ENCODE measurements at places on chromosomes 5 and 9. TPM values are rescaled to one million over a fixed set of nuclear protein-coding genes. Genes with fewer than 3 reads are reported as not detected.

DNA sequence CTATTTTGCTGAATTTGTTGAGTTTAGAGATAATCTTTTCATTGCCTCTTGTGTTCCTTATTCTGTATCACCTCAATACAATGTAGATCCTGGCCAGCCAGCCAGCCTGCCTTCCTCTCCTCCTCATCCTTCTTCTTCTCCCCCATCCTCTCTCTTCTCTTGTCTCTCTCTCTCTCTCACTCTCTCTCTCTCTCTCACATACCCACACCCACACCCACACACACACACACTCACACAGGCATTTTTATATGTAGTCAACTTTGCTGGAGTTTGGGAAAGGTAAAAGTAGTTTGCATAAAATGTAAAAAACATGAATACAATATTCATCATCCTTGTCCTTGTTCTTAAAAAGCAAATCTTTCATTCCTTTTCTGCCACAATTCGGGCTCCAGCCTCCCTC lies 60.5 kb downstream of the ZFAND5 start:
- no peaks in the 10 kb centered on the region for H3K4me1 ChIP-seq
- no peaks in the 10 kb centered on the region for H3K36me3 ChIP-seq
- H3K27me3 ChIP-seq = no peaks in the 10 kb centered on the region

- peak; percentile 56 for DNase-seq
- peak overlapping the region; percentile 35 for H3K4me3 ChIP-seq
- peak overlapping the region; percentile 87 for H3K27ac ChIP-seq
- peaks cover 63% of the 10 kb centered on the region for H3K4me1 ChIP-seq
- no peaks in the 10 kb centered on the region for H3K36me3 ChIP-seq
Observed at GRCh38 chr9:112037281-112038016, 137.6 kb downstream of the SUSD1 start.

- H3K27ac ChIP-seq = no peak overlapping the region
- peak; percentile 69 for DNase-seq
- H3K4me3 ChIP-seq = no peak overlapping the region
- no peaks in the 10 kb centered on the region for H3K27me3 ChIP-seq
Observed at GRCh38 chr5:181088289-181088688, 42.7 kb downstream of the OR2V1 start.

- DNase-seq = peak; percentile 83
- H3K27me3 ChIP-seq = no peaks in the 10 kb centered on the region
- H3K36me3 ChIP-seq = no peaks in the 10 kb centered on the region
- peaks cover 26% of the 10 kb centered on the region for H3K4me1 ChIP-seq
Observed at GRCh38 chr9:33813712-33814641, 3.0 kb upstream of the UBE2R2 start.

- DNase-seq = no peak
- no peak overlapping the region for H3K4me3 ChIP-seq
- no peaks in the 10 kb centered on the region for H3K36me3 ChIP-seq
- H3K4me1 ChIP-seq = no peaks in the 10 kb centered on the region
Observed at GRCh38 chr5:148033134-148033533, 30.6 kb upstream of the SPINK5 start.

DNA sequence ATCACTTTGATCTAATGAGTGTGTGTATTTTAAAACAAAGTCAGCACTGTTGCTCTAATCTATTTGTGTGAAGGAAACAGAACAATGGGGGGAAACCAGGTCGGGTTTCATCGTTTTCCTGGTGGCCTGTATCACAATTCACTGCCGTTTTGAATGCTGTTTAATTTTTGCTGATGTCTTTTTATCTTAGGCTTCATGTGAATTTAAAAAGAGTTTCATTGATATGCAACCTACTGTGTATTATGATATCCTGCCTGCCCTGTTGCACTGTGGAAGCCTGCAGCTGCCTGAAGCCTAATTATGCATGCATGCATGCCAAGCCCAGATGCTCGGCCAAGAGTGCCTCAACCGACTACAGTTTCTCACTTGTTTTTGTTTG lies 307.5 kb downstream of the ZNF608 start:
- no peaks in the 10 kb centered on the region for H3K36me3 ChIP-seq
- H3K4me1 ChIP-seq = 0 out of 2 replicates have a peak, but pooled peaks cover 3% of the 10 kb centered on the region
- DNase-seq = no peak
- H3K4me3 ChIP-seq = no peak overlapping the region

DNA sequence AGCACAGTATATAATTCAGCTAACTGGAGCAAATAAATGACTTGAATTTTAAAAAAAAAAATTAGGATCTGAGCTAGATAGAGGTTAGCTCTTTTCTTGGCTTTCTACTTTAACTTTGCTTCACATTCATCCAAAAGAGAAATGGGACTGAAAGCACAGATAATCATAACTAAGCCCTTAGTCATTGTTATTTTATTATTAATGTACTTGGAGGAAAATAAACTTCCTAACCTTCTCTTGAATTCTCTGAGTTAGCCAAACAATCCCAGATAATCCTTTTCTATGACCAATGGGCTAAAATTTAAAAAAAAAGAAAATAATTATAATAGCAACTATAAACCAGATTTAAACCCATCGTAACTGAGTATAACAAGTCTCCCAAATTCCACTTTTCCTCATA lies 57.6 kb upstream of the RASA1 start:
- no peak overlapping the region for H3K4me3 ChIP-seq
- H3K27ac ChIP-seq = no peak overlapping the region
- DNase-seq = no peak
- H3K4me1 ChIP-seq = no peaks in the 10 kb centered on the region
- no peaks in the 10 kb centered on the region for H3K27me3 ChIP-seq
- no peaks in the 10 kb centered on the region for H3K36me3 ChIP-seq

DNA sequence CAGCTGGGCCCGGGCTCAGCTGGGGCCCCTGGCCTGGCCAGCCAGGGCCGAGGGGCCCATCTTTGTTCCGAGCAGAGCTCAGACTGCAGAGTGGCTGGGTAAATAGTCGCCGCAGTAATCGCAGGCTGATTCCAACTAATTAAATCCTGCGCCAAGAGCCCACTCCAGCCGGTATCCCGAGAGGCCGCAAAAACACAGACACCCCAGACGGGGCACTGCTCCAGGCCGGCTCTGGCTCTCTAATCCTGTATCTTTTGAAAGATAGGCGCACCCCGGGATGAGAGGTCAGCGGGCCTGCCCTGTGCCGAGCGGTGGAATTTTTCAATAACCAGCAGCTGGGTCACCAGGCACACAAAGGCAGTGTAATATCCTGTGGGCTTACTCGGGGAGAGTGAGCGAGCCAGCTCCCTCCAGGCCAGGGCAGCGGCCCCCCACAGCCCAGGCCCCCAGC lies 57.7 kb downstream of the LMX1B start:
- H3K36me3 ChIP-seq = no peaks in the 10 kb centered on the region
- DNase-seq = no peak
- no peaks in the 10 kb centered on the region for H3K27me3 ChIP-seq
- H3K4me1 ChIP-seq = peaks cover 2% of the 10 kb centered on the region
- no peak overlapping the region for H3K27ac ChIP-seq

GRCh38 chr5:13508559-13508958 lies 435.9 kb downstream of the DNAH5 start:
- no peaks in the 10 kb centered on the region for H3K27me3 ChIP-seq
- no peak for DNase-seq
- no peak overlapping the region for H3K27ac ChIP-seq
- H3K36me3 ChIP-seq = no peaks in the 10 kb centered on the region
- H3K4me1 ChIP-seq = no peaks in the 10 kb centered on the region

GRCh38 chr5:96941140-96941539 lies 5.3 kb downstream of the LNPEP start:
- H3K4me3 ChIP-seq = no peak overlapping the region
- no peak for DNase-seq
- no peaks in the 10 kb centered on the region for H3K27me3 ChIP-seq
- H3K4me1 ChIP-seq = peaks cover 44% of the 10 kb centered on the region
- peaks cover 13% of the 10 kb centered on the region for H3K36me3 ChIP-seq
- H3K27ac ChIP-seq = no peak overlapping the region

- H3K4me1 ChIP-seq = peaks cover 5% of the 10 kb centered on the region
- H3K4me3 ChIP-seq = no peak overlapping the region
- no peaks in the 10 kb centered on the region for H3K27me3 ChIP-seq
- no peak for DNase-seq
- no peak overlapping the region for H3K27ac ChIP-seq
Observed at GRCh38 chr5:178281331-178281730, 48.7 kb upstream of the PHYKPL start.

DNA sequence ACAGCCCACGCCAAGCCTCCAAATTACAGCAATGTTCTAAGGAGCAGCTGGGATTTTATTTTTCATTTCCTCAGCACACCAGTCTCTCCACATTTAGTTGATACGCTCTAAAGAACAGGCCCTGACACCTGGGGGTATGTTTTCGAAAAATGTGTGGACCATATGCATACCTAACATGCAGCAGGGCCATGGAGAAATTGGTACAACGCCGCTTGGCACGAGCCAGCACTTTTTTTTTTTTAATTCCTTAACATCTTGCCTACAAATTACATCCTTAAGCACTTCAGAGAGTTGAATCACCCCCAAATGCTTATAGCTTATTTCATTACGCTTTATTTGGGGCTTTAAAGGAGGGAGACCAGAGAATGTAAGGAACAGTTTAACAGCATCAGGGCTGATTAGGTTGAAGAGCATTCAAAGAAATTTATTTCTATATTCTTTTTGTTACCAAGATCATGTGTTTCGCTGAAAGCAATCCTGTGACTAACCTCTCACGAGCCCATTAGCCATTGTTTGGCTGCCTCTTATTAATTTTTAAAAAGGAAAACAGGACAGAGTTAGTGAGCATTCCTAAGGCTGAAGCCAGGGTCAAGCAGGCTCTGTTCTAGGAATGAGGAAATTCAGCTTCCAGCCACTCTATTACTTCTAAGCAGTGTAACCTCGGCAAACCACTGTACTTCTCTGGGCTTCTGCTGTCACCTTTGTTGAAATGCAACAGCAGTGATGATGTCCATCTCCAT lies 173.8 kb downstream of the ACTL7B start:
- H3K27me3 ChIP-seq = no peaks in the 10 kb centered on the region
- no peaks in the 10 kb centered on the region for H3K36me3 ChIP-seq
- no peak overlapping the region for H3K27ac ChIP-seq
- no peak overlapping the region for H3K4me3 ChIP-seq
- no peaks in the 10 kb centered on the region for H3K4me1 ChIP-seq
- no peak for DNase-seq

- no peaks in the 10 kb centered on the region for H3K36me3 ChIP-seq
- no peak overlapping the region for H3K4me3 ChIP-seq
- no peaks in the 10 kb centered on the region for H3K27me3 ChIP-seq
- H3K27ac ChIP-seq = no peak overlapping the region
- no peak for DNase-seq
Observed at GRCh38 chr5:92554447-92555085, 1026.5 kb downstream of the NR2F1-AS1 start.

GRCh38 chr5:74239261-74239660 lies 401.3 kb downstream of the ENC1 start:
- no peaks in the 10 kb centered on the region for H3K27me3 ChIP-seq
- H3K36me3 ChIP-seq = no peaks in the 10 kb centered on the region
- H3K27ac ChIP-seq = no peak overlapping the region
- no peak overlapping the region for H3K4me3 ChIP-seq
- DNase-seq = no peak

DNA sequence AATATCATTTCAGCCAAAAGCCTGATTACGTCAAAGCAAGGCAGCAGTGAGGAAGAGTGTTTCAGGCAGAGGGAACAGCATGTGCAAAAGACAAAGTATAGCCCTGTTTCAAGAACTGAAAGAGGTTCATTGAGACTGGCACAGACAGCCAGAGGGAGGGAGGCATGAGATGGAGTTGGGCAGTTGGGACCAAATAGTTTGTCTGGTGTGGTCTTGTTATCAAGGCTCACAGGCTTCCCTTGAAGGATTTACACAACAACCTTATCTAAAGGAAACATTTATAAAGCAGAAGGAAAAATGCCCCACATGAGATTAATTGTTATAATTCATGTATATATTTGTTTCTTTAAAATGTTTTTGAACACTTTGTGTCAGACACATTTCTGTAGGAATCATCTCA lies 253.3 kb downstream of the DMAC1 start:
- no peaks in the 10 kb centered on the region for H3K4me1 ChIP-seq
- H3K27ac ChIP-seq = no peak overlapping the region
- H3K27me3 ChIP-seq = no peaks in the 10 kb centered on the region
- DNase-seq = no peak

- DNase-seq = no peak
- H3K4me3 ChIP-seq = no peak overlapping the region
- H3K4me1 ChIP-seq = no peaks in the 10 kb centered on the region
- no peaks in the 10 kb centered on the region for H3K27me3 ChIP-seq
- H3K36me3 ChIP-seq = no peaks in the 10 kb centered on the region
Observed at GRCh38 chr5:1930880-1931603, 48.3 kb upstream of the IRX4 start.

- no peaks in the 10 kb centered on the region for H3K36me3 ChIP-seq
- no peak overlapping the region for H3K27ac ChIP-seq
- no peaks in the 10 kb centered on the region for H3K4me1 ChIP-seq
- DNase-seq = no peak
Observed at GRCh38 chr9:104506565-104506964, 2.5 kb downstream of the OR13F1 start.

GRCh38 chr9:21294904-21295538 lies 10.1 kb downstream of the IFNA5 start:
- H3K4me3 ChIP-seq = no peak overlapping the region
- no peaks in the 10 kb centered on the region for H3K36me3 ChIP-seq
- no peak overlapping the region for H3K27ac ChIP-seq
- no peaks in the 10 kb centered on the region for H3K4me1 ChIP-seq
- H3K27me3 ChIP-seq = no peaks in the 10 kb centered on the region

GRCh38 chr9:114733816-114734215 lies 51.8 kb upstream of the TEX48 start:
- H3K27ac ChIP-seq = no peak overlapping the region
- H3K4me1 ChIP-seq = peaks cover 8% of the 10 kb centered on the region
- DNase-seq = no peak
- H3K27me3 ChIP-seq = no peaks in the 10 kb centered on the region
- H3K4me3 ChIP-seq = no peak overlapping the region

GRCh38 chr5:127919006-127919796 lies 164.4 kb upstream of the SLC12A2 start:
- peaks cover 20% of the 10 kb centered on the region for H3K4me1 ChIP-seq
- no peak overlapping the region for H3K4me3 ChIP-seq
- DNase-seq = no peak
- no peaks in the 10 kb centered on the region for H3K36me3 ChIP-seq

GRCh38 chr9:92151691-92152393 lies 36.6 kb upstream of the SPTLC1 start:
- no peak for DNase-seq
- H3K4me3 ChIP-seq = no peak overlapping the region

- no peak for DNase-seq
- H3K4me3 ChIP-seq = no peak overlapping the region
- H3K27me3 ChIP-seq = no peaks in the 10 kb centered on the region
- H3K4me1 ChIP-seq = no peaks in the 10 kb centered on the region
- H3K27ac ChIP-seq = no peak overlapping the region
Observed at GRCh38 chr5:55897206-55897894, 46.2 kb downstream of the IL31RA start.

MAMDC2 gene
- total RNA-seq = not detected

RABGAP1 gene
- 85.1 TPM for total RNA-seq

NMUR2 gene
- not detected for total RNA-seq

HMGCS1 gene
- 131 TPM for total RNA-seq

STC2 gene
- total RNA-seq = not detected

ACTBL2 gene
- not detected for total RNA-seq

IL4 gene
- not detected for total RNA-seq

CCDC187 gene
- 0.34 TPM for total RNA-seq

OR1Q1 gene
- total RNA-seq = not detected

TAS2R1 gene
- total RNA-seq = not detected
